Tracheal epithelial cell (primary cell): ENCODE measurements at places on chromosomes 2 and 18. TPM values are rescaled to one million over a fixed set of nuclear protein-coding genes. Genes with fewer than 3 reads are reported as not detected.

IL36B gene
- total RNA-seq = not detected in 2 replicates

PAIP2B gene
- total RNA-seq = 2.2 and 3.4 TPM in 2 replicates

RALB gene
- 43.7 and 63.1 TPM in 2 replicates for total RNA-seq

RBKS gene
- total RNA-seq = 1.1 and 1.9 TPM in 2 replicates

TLX2 gene
- not detected in 2 replicates for total RNA-seq

SYT4 gene
- total RNA-seq = not detected in 2 replicates

SCTR gene
- total RNA-seq = not detected in 2 replicates

ZNF892 gene
- 4.5 and 7.2 TPM in 2 replicates for total RNA-seq

PELI1 gene
- 31.3 and 50.1 TPM in 2 replicates for total RNA-seq

ZNF385B gene
- not detected in 2 replicates for total RNA-seq

G6PC2 gene
- not detected in 2 replicates for total RNA-seq

CNOT11 gene
- 22.8 and 26.0 TPM in 2 replicates for total RNA-seq

CYP1B1 gene
- 19.5 and 46.3 TPM in 2 replicates for total RNA-seq

FOXD4L1 gene
- under 0.01 TPM in 2 replicates for total RNA-seq

TMEFF2 gene
- total RNA-seq = under 0.01 TPM in 1 of 2 replicates, not detected in the other

MRO gene
- total RNA-seq = not detected in 2 replicates

DOCK10 gene
- total RNA-seq = 0.48 TPM in 1 of 2 replicates, not detected in the other

SULT1C2 gene
- total RNA-seq = 0.21 and 0.72 TPM in 2 replicates

CXCR1 gene
- not detected in 2 replicates for total RNA-seq

ACMSD gene
- total RNA-seq = 1.7 TPM in 1 of 2 replicates, not detected in the other

POTEJ gene
- not detected in 2 replicates for total RNA-seq
